ENCODE measurements at places on chromosomes 3 and 15.

- DNase-seq: no peak
These were observed 103.1 kb upstream of the TLE3 start for GRCh38 chr15:70200511-70201424.

DNA sequence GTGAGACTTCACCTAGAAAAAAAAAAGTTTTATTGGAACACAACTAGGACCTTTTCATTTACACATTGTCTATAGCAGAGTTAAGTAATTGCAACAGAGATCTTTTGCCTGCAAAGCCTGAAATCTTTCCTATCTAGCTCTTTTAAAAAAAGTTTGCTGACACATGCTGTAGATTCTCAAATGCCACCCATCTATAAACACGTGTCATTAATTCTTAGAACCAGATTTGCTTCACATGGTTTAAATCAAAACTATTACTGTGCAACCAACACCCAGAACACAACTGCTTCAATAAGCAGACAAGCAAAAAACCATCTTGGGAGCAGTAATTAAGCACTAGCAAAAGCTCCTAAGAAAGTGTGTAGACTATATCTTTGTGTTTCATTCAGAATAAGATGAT is 55.0 kb downstream of the OXSM start:
- no peak for DNase-seq

- DNase-seq: no peak
These were observed 4.3 kb downstream of the PLEKHO2 start for GRCh38 chr15:64845831-64846595.

GRCh38 chr3:45984331-45985312 is 11.0 kb downstream of the FYCO1 start:
- DNase-seq: no peak
